HS-27A (cell line): ENCODE measurements at places on chromosomes 6 and 20.

DNA sequence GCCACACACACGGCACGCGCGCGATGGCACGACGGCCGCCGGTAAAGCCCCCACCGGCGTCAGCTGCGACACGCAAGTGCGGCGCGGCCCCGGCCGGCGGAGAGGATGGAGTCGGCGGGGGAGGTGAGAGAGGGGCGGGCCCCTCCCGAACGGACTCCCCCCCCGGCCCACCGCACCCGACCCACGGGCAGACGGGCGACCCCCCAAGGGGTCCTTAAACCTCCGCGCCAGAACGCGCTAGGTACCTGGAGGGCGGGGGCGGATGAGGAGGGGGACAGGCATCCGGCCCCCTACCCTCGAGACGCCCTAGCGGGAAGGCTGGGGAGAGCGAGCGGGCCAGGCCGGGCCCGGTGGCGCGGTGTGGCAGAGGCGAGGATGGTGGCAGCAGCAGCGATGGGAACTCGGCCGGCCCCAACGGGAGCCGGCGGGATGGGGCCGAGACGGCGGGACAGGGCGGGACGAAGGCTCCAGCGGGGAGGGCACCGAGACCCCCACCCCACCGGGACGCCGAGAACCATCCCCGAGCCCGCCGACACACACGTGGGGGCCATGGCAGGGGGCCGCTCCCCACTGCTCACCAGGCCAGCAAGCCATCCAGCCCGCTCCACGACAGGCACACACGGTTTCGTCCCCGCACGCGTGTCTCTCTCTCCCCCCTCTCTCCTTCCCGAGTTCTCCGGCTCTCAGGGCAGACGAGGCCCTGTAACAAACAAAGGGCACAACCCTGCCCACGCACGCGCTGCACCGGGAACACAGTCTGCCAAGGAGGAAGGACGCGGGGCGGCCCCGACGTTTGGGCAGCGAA, 1515.4 kb upstream of the DEFB115 start:
- no peak for DNase-seq

DNA sequence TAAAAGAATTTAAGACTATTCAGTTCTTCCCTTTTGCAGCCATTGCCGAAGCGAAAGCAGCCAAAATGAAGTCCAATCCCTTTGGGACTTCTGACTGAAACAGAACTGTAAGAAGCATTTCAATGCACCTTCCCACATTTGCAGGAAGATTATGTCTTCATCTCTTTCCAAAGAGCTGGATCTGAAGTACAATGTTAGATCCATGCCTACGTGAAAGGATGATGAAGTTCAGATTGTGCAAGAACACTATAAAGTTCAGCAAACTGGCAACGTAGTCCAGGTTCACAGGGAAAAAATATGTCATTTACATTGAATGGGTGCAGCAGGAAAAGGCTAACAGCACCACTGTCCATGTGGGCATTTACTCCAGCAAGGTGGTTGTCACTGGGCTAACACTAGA, 6.0 kb upstream of the FILIP1 start:
- no peak for DNase-seq

DNA sequence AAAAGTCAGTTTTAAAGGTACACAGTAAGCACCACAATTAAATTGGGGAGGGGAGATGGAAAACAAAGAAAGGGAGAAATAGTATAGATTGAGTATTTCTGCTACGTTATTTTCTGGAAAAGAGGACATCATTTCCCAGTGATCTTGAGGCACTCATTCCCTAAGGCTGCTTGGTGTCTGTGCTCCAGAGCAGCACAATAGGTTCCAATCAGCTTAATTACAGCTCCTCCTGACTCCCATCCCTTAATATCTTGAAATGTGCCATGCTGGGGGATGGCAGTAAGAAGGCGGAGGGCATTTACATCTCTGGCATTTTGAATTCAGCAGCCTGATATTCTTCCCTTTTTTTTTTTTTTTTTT, 39.5 kb upstream of the BEND3 start:
- no peak for DNase-seq

DNA sequence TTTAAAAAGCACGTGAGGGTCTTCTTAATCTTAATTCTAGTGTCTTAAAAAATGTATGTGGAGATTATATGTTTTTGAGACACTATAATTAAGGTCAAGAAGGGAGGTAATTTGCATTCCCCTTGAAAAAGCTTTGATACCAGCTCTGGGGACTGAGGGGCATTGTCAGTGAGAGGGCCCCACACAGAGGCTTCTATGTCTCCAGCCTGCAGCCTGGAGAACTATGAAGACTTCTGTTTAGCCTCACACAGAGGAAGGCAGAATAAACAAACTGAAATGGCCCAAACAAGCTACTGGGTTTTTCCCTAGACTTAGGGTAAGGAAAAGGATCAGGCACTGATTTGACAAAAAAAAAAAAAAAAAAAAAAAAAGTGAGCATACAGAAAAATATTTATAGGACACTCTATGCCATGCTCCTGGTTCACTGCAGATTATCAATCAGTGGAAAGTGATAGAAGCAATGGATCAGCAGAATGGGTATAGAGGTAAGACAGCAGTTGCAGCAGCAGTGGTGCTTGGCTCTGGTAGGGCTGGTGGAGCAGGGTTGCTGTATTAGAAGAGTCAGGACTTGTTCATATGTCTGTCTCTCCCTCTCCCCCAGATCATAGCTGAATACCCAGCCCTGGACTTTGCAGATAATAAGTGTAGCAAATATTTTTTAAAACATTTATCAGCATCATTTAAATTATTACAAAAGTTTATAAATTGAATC, 85.4 kb downstream of the KLHL32 start:
- DNase-seq, result no peak

- DNase-seq, result no peak
Observed at GRCh38 chr6:37903351-37904340, 84.1 kb downstream of the ZFAND3 start.

DNA sequence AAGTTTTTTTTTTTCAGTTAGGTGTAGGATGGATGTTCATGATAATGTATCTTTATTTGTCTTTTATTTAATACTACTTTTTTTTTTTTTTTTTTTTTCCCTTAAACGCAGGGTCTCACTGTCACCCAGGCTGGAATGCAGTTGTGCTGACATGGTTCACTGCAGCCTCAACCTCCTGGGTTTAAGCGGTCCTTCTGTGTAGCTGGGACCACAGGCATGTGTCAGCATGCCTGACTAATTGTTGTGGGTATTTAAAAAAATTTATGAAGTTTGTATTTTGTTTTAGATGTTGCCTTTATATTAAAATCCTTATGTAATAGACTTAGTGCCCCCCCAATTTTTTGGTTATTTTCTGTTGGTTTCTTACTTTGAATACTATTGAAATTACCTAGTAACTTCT, 42.6 kb downstream of the NCOA3 start:
- peak; percentile 36 for DNase-seq

GRCh38 chr6:80921861-80922460, 815.5 kb downstream of the BCKDHB start:
- no peak for DNase-seq

GRCh38 chr20:3680701-3681351, 984 bp downstream of the ADAM33 start:
- no peak for DNase-seq

GRCh38 chr20:63711085-63711645, 3.3 kb downstream of the ZGPAT start:
- DNase-seq, result no peak

- DNase-seq, result no peak
Observed at GRCh38 chr20:3932681-3933080, 43.5 kb downstream of the PANK2 start.

DNA sequence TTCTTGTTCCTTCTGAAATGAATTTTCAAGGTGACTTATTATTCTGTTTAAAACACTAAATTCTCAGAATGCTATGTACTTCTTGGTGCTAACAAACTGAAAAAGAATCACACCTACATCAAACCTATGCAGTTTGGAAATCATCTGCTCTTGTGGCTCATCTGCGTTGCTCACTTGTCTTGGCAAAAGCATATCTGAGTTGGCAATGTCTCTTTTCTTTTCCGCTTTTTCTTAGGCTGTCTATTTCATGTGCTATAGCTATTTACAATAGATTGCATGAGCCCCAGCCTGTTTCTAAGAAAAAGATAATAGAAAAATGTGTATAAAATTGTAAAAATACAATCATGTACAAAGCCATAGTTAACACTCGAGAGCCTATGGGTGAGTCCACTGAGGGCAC, 348.9 kb upstream of the AGPAT4 start:
- no peak for DNase-seq

- no peak for DNase-seq
Observed at GRCh38 chr6:34194772-34195171, 41.9 kb upstream of the HMGA1 start.

- DNase-seq, result no peak
Observed at GRCh38 chr20:41905199-41905598, 287.0 kb upstream of the CHD6 start.

- no peak for DNase-seq
Observed at GRCh38 chr6:99790679-99791078, 184.0 kb downstream of the PRDM13 start.

DNA sequence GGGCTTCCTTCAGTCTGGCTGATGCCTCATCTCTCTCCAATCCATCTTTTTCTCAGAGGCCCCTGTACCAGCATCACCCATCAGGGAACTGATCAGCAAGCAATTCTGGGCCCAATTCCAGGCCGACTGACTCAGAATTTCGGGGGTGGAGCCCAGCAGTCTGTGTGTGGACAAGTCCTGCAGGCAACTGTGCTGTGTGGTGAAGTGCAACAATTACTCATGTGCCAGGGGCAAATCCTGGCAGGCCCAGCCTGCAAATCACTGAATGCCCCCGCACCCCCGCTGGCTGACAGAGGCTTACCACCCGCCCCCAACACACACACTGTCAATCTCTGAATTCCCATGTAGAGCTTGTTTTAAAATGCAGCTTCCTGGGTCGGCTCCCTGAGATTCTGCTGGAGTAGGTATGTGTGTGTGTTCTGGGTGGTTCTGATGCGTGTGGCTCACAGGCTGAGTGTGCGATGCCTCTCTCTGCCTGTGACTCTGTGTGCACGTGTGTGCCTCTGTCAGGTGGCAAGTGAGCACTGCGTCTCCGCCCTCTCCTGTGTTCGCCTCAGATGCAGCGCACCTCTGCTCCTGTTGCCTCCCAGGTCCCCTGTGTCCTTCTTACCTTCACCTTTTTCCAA, 45.4 kb downstream of the SSR1 start:
- peak; percentile 54 for DNase-seq

DNA sequence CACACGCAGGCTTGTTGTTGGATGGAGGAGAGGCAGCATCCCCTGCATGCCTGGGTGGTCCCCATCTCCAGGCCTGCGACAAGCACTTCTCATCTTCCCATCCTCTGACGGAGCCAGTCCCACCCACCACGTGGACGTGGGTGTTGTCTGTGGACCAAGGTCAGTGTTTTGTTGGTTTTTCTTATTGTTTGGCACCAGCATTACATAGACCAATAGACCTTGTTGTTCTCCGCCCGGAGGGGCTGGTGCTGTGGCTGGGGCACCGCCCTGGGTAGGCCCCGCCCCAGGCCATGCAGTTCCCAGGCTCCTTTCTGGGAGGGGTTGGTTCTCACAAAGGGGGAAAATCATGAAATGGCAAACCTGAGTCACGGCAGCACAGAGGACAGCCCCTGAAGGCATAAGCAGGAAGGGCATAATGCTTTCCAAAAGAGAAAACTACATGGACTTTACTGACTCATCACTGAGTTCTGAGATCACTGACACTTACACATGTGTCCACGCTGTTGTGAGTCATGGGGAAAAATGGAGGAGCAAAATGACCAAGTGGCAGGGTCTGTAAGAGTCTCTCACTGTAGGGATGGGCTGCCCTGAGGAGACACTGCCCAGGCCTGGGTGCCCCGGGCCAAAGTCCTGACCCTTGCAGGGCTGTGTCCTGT, 90.8 kb downstream of the THBS2 start:
- peak; percentile 51 for DNase-seq

GRCh38 chr6:169885131-169885530, 133.7 kb downstream of the ERMARD start:
- DNase-seq, result no peak

- no peak for DNase-seq
Observed at GRCh38 chr6:157068691-157069324, 254.5 kb downstream of the TMEM242 start.
